ENCODE measurements at places on chromosomes 3 and 15.
A peak's percentile ranks its signal among the peaks of the same experiment; 100 is the strongest.

DNA sequence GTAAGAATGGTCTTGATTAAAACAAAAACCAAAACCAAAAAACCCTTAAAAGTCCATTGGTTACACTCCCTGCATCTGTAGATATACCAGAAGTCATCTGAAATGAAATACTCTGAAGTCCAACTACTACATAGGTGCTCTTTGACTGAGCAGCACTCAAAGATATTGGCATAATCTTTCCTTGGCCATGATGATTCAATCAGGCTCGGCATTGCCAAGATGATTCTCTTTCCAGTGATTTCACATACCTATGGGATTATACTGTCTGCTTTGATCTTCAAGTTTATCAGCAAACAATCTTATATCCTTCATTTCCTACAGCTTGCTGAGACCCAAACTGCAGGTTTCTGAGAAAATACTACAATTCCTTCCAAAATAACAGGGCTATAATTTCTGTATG, 35.9 kb upstream of the DIPK2A start:
- no peak for DNase-seq

DNA sequence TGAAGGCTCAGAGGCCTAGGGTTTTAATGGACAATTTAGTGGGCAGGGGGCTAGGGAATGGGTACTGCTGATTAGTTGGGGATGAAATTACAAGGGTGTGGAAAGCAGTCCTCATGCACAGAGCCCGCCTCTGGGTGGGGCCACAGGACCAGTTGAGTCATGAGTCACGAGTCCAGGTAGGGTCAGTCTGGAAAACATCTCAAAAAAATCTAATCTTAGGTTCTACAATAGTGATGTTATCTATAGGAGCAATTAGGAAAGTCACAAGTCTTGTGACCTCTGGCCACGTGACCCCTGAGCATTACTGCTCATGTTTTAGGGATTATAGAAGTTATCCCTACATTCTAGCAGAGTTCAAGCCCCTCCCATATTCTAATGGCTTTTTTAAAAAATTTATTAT, 18.6 kb upstream of the IREB2 start:
- DNase-seq: no peak

- no peak for DNase-seq
Measured at GRCh38 chr3:171049861-171050444, 23.4 kb upstream of the SLC2A2 start.

- DNase-seq: no peak
Measured at GRCh38 chr15:33506781-33507296, 196.1 kb downstream of the RYR3 start.

GRCh38 chr15:73344056-73344455, 24.7 kb downstream of the HCN4 start:
- no peak for DNase-seq

- DNase-seq: no peak
Measured at GRCh38 chr3:44827196-44827595, 34.5 kb upstream of the TMEM42 start.

DNA sequence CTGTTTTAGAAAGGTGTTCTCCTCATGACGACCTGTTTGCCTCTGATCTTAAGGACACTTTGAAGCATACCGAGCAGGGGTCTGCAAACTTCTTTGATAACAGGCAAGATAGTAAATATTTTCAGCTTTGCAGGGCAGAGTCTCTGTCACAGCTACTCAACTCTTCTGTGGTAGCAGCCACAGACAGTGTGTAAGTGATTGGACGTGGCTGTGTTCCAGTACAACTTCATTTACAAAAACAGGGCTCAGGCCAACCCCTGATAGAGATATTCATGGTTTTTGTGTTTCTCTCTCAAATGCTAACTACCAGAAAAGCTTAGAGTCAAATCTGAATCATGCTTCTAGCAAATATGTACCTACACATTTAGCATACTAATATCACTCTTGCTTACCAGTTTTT, 51.5 kb downstream of the TGFBR2 start:
- DNase-seq: peak; percentile 42

- DNase-seq: no peak
Measured at GRCh38 chr3:190252080-190252479, 70.2 kb downstream of the CLDN1 start.

DNA sequence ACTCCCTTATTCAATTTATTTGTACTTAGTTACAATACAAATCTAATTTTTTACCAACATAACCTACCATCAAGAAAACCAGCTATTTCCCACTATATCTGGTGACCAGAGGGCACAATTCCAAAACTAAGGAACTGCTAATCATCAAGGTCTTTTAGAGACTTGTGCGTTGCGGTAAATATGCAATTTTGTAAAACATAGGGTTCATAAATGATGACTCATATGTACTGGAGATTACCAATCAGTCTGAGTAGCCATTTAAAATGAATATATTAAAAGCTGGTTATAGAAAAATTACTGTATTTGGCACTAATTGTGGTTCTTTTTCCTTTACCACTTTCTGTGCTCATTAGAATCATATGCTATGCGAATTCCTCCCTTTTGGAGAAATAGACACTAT, 859.6 kb downstream of the ROBO1 start:
- DNase-seq: no peak

- no peak for DNase-seq
Measured at GRCh38 chr3:53473422-53473821, 21.0 kb upstream of the CACNA1D start.

Measured in activated naive CD4-positive, alpha-beta T cell treated with anti-CD3 and anti-CD28 coated beads, Interleukin-2, amount 50 U/mL, for 72 hours (primary cell).